ENCODE measurements at places on chromosomes 4 and X.

GRCh38 chr4:152032722-152033131, 271.9 kb upstream of the GATB start:
- DNase-seq: no peak

- no peak for DNase-seq
These were observed 148.6 kb downstream of the KIT start for GRCh38 chr4:54806351-54806750.

GRCh38 chr4:155789391-155789790, 30.6 kb downstream of the GUCY1B1 start:
- DNase-seq: no peak

GRCh38 chr4:25981749-25982148, 67.7 kb downstream of the SMIM20 start:
- no peak for DNase-seq

GRCh38 chrX:130631011-130631410, 229.2 kb downstream of the RBMX2 start:
- no peak for DNase-seq

GRCh38 chrX:70498129-70498528, 53.5 kb downstream of the DLG3 start:
- no peak for DNase-seq

GRCh38 chr4:103074744-103075434, 1.7 kb downstream of the SLC9B2 start:
- DNase-seq: no peak

- no peak for DNase-seq
These were observed 97.4 kb downstream of the GPM6A start for GRCh38 chr4:175714686-175715085.

DNA sequence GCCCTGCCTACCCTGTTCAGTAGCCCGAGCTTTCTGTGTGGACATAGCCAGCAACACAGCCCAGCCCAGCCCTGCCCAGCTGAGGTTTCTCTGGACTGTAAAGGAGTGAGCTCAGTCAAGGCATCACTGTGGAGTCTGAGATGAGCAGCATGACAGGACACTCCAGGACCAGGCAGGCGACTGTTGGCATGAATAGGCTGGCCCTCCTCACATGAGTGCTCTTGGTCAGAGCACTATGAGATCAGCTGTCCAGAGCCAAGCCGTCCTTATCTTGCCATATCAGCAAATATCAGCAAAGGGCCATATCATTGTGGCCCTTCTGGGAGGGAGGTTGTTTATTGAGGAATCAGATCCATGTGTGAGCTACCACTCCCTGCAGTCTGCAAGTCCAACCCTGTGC, 30.9 kb downstream of the REELD1 start:
- no peak for DNase-seq

GRCh38 chr4:148786699-148787098, 344.5 kb upstream of the NR3C2 start:
- no peak for DNase-seq

DNA sequence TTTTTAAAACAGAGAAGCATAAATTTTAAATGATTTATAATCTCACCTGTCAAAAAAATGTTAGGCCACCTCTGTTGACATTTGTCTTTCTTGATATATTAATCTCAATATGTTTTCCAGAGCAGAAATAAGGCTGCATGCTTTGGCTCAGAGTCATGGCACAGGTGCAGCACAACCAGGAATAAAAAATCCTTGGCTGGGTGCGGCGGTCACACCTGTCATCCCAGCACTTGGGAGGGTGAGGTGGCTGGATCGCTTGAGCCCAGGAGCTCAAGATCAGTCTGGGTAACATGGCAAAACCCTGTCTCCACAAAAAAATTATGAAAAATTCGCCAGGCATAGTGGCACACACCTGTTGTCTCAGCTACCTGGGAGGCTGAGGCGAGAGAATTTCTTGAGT, 18.1 kb downstream of the CPLX1 start:
- no peak for DNase-seq

- no peak for DNase-seq
These were observed 85.0 kb downstream of the ALPK1 start for GRCh38 chr4:112381996-112382692.

GRCh38 chr4:105710012-105710600, 1.5 kb downstream of the GSTCD start:
- peak; percentile 48 for DNase-seq

Data from ACHN (cell line).